ENCODE measurements at places on chromosomes 5 and 9.

DNA sequence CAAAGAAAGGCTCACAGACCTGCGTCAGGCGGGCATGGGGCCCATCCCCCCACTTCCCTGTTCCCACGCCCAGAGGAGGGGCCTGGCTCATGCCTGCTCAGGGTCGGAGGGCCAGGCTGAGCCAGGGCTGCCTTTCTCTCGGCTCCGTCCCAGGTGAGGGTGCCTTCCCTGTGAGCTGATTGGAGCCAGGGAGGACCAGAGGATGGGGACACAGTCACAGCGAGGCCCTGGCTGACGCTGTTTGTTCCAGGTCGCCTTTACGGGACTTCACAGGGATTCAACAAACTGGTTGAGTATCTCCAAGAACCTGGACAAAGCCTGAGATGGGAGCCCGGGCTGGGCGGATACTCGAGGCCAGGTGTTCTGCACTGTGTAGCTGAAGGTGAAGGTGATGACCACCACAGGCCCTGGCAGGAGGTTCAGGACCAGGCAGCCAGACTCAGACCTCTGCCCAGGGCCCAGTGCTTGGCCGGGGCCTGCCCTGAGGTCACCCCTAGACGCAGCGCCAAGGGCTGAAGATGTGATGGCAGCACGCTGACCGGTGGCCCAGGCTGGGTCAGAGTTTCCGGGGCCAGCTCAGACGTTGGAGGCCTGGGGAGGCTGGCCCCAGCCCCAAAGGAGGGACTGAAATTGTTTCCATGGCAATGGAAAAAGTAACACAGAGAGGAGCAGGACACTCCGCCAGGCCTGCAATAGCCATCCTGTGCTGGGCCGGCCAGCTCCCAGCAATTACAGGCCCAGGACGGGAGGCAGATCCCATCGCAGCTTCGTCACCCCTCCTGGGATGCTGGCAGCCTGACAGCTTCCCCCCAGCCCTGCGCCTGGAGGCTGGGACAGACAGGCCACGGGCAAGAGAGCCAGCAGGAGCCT, 65.3 kb upstream of the ADAMTS2 start:
- no peak for DNase-seq

- DNase-seq = no peak
These were observed 175.2 kb downstream of the FBXL17 start for GRCh38 chr5:108206707-108207106.

GRCh38 chr5:8053270-8053669, 184.3 kb downstream of the MTRR start:
- DNase-seq = no peak

DNA sequence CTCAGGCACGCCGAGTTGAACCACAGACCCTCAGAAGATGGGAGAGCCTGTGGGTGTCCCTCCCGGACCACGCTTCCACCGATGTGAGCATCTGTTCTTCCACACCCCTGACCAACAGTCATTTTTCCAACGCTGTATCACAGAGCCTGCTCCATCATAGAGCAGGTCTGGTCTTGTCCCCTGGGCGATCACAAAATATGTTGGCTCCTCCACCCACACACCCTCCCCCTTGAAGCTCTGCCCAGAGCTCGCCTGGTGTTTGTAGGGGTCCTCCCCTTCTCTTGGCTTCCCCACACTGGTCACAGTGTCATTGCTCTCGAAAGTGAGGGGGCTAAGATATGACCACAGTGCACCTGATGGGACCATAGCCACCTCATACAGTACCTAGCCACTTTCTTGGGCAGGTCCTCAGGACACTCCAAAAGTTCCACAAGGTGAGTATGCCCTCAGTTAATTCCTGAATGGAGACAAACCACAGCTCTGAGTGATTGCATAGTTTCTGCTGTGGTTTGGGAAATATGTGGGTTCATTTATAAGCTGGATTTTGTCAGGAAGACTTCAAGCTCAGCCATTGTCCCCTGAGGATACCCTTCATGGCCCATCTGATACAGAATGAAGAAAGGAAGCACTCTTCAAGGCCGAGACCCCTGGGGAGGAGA, 3.5 kb upstream of the ZNF618 start:
- DNase-seq = no peak

- no peak for DNase-seq
These were observed 40.6 kb downstream of the ADCY2 start for GRCh38 chr5:7436521-7436920.

GRCh38 chr5:110790673-110791072, 51.9 kb downstream of the SLC25A46 start:
- DNase-seq = peak; percentile 37

DNA sequence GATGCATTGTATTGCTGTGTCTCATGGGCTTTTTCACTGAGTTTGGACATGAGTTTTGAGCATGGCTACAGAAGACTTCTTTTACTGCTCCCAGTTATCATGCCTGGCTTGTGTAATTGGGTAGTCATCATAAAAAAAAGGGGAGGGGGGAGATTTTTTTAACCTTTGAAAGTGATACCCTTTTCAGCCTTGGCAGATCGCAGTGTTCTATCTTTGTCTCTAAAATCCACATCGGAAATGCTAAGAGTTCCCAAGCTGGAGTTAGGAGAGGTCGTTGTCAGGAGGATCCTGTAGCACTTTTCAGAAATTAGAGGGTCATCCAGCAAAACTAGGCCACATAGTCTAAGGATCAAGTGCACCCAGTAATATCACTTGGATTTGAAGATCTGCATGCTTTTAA, 188.4 kb downstream of the WDR70 start:
- DNase-seq = no peak

- peak; percentile 79 for DNase-seq
These were observed 11.2 kb downstream of the MSANTD3 start for GRCh38 chr9:100437860-100438805.

GRCh38 chr5:179164331-179165311, 104.4 kb downstream of the ZNF354C start:
- no peak for DNase-seq

DNA sequence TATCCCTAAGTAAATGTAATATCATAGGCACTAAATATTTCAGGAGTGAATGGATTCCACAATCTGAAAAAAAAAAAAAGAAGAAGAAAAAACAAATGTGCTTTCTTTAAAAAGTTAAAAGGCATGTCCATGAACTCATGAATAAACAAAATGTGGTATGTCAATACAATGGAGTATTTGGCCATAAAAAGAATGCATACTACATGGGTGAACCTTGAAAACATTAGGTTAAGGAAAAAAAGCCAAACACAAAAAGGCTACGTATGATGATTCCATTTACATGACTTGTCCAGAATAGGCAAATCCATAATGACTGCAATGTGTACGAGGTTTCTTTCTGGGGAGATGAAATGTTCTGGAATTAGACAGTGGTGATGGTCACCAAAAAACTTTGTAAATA, 45.3 kb downstream of the FNIP1 start:
- no peak for DNase-seq

DNA sequence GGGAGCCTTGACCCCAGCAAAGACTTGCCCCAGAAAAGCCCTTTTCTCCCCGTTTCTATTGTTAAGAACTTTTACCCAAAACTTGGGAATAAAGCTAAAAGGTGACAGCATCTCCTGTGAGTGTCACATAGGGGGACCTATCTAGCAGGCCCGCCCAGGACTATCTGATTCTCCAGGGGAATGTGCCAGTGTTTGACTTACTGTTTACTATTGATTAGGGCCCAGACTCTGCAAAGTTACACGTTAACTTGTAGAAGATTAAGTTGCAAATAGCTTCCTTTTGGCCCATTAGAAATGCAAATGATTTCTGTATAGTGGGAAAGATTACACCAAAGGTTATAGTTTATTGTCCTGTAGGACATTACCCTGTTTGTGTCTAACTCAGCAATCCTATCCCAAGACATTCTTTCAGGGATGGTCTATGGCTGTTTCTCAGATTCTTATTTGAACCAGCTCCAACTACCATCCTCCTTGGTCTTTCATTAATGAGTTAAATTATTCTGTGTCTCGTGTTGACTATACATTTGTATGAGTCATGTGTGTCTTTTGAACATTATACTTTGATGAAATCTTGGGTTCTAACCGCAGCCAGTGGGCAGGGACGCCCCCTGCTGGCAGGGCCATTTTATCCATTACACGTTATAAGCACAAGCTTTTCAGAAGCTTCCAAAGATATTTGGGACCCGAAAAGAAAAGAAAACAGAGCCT, 60.7 kb downstream of the HRH2 start:
- DNase-seq = peak; percentile 38

- no peak for DNase-seq
These were observed 90.9 kb downstream of the EQTN start for GRCh38 chr9:27206041-27206440.

DNA sequence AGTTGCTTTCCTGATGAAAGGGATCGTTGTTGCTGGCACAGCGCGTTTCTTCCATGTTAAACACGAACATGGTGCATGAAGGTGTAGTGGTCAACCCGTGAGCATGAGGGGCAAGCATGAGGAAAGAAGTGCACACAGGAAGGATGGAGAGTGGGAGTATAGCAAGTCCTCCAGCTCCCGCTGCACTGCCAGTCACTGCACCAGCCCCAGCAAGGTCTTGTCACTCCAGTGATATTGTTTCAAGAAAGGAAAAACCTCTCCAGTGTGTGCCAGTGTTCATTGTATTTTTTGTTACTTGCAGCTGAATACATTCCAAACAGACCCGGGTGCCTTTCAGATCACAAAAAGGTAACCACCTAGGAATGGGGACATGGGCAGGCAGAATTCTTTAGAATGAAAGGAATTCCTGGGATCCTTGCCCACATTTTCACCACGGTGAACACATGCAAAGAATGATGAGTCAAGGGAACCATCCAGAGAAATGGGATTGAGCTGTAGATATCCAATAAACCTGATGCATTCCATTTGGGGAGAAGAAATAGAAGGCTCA, 186.3 kb downstream of the AOPEP start:
- peak; percentile 96 for DNase-seq

GRCh38 chr5:135337064-135337463, 62.0 kb downstream of the MACROH2A1 start:
- no peak for DNase-seq

GRCh38 chr5:52804981-52805380, 17.3 kb downstream of the ITGA1 start:
- DNase-seq = no peak

GRCh38 chr5:121296356-121296755, 555.3 kb upstream of the FTMT start:
- no peak for DNase-seq

GRCh38 chr9:77961541-77961940, 70.1 kb downstream of the GNAQ start:
- DNase-seq = no peak

DNA sequence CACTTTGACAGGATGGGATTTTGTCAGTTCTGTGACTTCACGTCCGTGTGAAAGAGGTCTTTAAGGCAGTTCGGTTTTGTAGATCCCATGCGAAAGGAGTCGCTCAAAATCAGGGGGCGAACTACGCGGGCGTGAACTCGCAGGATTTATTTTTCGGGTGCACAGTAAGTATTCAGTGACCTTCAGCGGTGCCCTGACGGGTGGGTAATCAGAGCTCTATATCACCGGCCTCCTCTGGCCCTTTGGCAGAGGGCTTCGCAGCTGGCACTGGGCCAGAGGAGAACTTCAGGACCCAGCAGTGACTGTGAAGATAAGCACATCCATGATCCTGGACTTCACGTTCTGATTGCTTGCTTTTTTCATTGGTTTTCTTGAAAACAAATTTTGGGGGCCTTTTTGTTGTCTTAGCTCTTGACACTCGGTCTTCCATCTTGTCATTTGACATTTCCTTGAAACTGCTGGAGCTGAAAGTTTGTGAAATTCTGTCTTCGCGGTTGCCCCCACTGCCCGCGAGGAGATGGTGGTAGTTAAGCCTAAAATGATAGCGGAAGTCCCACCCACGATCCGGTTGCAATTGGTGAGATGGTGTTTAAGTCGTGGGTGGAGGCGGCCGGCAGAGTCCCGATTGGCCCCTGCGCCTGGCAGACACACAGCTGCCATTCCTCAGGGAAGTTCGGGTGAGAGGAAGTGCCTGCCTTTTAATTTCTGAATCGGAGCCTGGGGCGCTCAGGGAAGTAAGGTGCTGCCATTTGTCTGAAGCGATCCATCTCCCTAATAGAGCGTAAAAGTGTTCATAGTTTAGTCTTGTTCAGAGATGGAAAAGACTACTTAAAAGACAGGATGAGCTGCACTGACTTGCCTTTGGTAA, at the start of gene FAM120AOS:
Gene FAM120AOS (minus strand): TSS at position 535 of the 868 bp plus-strand sequence. CDS start 872 bp downstream, outside the sequence.
- DNase-seq = peak; percentile 96

DNA sequence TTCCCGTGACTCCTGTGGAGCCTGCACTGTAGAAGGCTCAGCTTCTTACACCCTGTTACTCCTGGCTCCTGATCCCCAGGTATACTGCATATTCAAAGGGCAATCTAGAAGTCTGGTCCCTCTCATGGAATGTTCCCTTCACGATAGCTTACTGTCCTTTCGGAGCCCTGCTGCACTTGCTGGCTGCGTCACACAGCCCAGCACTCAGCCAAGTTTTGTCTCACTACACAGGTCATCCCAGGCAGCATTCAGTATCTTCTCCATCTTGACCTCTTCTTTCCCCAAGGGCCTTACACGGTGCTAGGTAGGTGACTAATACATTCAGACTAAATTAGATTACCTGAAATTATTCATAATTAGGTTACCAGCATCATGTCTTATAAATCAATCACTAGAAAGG, 123.7 kb downstream of the WDR41 start:
- no peak for DNase-seq

GRCh38 chr9:111572950-111573604, 26.4 kb downstream of the PTGR1 start:
- no peak for DNase-seq

DNA sequence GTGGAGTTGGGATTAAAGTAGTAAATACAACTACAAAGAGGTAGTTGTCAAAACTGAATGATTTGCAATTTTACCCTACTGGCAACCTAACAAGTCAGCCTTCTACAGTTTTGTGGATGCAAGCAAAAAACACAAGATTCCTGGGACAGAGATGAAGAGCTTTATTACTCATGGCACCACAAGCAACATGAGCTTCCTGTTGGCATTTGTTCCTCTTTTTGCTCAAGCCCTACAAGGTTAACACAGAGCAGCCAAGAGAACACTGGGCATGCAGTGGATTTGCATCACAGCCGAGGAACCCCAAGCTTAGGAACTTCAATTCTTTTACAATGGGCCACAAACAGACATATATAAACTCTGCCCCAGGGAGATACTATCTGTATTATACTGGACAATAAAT, 28.8 kb upstream of the DMAC1 start:
- no peak for DNase-seq

GRCh38 chr5:59393585-59394420, 499.7 kb downstream of the PDE4D start:
- no peak for DNase-seq

DNA sequence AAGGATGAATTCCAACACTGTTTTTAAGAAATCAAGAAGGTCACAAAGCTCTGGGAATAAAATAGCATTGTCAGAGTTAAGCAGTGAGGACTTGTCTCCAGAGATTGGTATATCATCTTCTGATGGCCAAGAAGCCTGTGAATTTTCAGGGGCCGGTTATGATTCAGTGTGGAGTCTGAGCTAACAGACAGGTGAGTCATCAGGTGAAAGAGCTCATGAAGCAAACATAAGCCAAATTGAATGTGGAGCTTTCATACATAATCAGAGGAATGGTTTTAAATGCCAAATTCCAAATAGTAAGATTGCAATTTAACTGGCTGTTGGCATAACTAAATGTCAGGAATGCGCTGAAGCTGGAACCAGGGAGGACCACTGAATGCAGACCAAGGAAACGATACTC, 494.2 kb downstream of the MTRR start:
- peak; percentile 78 for DNase-seq

GRCh38 chr9:87008667-87009066, 61.4 kb upstream of the GAS1 start:
- no peak for DNase-seq

GRCh38 chr5:160183075-160183474, 46.2 kb upstream of the FABP6 start:
- DNase-seq = peak; percentile 80
